ENCODE measurements at places on chromosomes 13 and 19.

GRCh38 chr19:19594381-19594780 lies 24.1 kb downstream of the PBX4 start:
- DNase-seq: no peak

DNA sequence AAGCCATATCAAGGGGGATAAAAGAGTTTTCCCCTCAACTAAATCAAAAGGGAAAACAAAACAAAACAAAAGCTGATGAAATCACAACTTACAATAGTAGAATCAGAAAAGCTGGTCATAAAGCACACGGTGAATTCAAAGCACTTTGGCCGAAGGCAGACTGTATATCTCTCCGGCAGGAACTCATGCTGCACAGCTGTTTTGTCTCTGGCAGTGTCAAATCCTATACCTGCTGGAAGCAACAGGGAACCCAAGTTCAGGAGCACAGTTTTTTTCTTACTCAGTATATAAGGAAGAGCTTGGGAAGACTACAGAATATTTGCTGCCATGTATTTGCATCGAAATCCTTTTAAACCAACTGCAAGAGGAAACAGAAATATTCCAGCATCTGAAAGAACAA lies 213.7 kb downstream of the RFC3 start:
- no peak for DNase-seq

DNA sequence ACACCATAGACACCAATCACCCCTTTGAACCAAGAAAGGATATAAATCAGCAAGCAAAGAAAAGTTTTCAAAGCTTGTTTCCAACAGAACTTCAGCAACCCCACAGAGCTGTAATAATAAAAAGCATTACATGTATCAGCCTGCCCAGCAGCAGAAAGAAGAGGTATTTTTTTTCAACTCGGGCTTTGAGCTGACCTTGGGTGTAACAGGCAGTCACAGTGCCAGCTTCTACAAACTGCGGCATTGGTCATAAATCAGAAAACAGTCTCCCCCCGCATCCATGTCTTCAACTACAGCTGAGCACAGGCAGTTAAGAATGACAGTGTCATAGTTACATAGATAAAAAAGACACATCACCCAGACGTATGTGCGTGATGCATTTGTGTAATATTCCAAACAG lies 671.0 kb upstream of the SLITRK1 start:
- no peak for DNase-seq

GRCh38 chr13:97631158-97631557 lies 197.2 kb downstream of the RAP2A start:
- peak; percentile 27 for DNase-seq

- no peak for DNase-seq
Observed at GRCh38 chr13:83881140-83881684, 1.1 kb downstream of the SLITRK1 start.

DNA sequence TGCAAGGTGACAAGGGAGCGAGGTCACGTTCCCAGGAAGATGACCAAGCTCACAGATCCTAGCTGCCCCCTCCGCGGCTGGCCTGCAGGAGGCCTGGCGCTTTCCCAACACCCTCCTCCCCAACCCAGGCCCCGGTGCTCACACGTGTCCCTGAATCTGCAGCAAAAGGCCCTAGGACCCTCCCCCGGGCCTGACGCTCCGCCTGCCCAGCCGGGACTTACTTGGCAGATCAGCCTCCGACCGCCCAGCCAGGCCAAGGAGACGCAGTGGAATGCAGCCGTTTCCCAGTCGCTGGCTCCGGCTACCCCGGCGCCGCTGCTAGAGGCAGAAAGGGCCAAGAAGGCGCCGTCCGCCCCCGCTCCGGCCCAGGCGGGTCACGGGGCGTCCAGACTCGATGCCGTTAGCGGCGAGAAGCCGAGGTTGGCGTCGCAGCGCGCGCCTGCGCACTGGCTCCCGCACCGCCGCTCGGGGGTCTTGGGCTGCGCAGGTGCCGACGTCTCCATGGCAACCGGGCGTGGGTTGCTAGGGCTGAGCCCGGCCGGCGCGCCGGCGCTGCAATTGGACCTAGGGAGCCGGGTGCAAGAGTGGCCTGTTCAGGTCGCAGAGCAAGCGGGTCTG lies at the start of gene PNMA8A:
Gene PNMA8A, minus strand, starts transcription at position 448 of the 618 bp plus-strand sequence. CDS start 528 bp downstream, outside the sequence.
- no peak for DNase-seq

GRCh38 chr13:97342136-97342535 lies 91.8 kb upstream of the RAP2A start:
- no peak for DNase-seq

- no peak for DNase-seq
Observed at GRCh38 chr13:100977841-100978240, 303.2 kb upstream of the TMTC4 start.

DNA sequence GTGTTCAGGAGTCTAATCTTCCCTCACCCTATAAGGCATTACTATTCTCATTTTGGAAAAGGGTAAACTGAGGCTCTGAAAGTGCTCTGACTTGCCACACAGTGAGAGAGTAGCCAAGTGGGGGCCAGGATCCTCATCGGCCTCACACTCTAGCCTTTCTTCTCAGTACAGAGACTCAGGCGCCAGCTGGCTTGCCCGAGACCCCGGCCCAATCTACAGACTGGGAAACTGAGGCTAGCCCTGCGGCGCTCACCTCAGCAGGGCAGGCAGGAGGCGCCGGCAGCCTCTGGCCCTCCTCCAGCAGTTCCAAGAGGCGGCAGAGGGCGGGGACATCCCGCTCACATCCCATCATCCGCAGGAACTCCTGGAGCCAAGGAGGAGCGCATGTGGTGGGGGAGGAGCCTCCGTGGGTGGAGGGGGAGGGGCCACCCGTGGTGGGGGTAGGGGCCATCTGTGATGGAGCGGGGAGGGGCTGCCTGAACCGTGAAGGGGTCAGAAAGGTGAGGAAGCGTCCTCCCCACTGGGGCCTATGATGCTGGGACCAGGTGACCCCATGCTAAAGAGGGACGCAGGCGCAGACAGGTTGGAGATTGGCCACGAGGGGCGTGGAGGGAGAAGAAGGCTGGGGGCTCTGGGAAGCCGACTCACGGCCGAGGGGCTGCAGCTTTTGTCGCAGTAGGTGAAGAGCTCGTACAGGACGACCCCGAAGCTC lies 8.7 kb upstream of the INSL3 start:
- no peak for DNase-seq

GRCh38 chr13:67063036-67063435 lies 167.1 kb downstream of the PCDH9 start:
- no peak for DNase-seq

GRCh38 chr13:49292742-49293486 lies 45.2 kb downstream of the CDADC1 start:
- DNase-seq: no peak

GRCh38 chr19:16375157-16375935 lies 50.7 kb downstream of the KLF2 start:
- DNase-seq: no peak

DNA sequence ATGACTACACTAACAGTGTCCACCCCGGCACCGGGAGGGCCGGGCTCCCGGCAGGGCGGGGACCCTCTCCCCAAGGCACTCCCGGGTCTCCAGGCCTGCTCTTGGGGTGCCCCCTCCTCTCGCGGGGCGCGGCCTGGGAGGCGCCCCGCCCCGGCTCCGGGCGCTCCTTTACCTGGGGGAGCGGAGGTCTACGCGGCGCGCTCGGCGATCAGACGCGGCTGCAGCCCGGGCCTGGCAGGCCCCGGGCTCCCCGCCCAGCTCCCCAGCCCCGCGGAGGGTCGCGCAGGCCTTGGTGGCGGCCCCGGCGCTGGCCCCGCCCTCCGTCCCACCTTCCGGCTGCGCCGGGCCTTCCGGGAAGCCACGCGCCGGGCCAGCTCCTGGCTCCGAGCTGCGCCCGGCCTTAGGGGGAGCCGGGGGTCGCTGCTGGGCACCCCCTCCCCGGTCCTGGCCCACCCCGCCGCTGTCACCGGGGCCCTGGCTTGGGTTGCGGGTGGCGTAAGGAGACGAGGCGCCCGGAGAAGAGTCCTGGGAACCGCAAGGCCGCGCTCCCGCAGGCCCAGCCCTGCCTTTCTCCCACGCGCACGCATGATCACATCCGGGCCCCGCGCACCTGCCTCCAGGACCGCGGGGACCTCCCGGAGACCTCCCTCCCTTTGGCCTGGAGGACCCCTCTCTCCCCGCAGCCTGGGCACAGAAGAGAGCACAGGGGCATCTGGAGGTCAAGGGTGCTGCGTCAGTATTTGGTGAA lies at the start of gene C19orf12:
Gene C19orf12, minus strand, starts transcription at position 309 of the 748 bp plus-strand sequence. CDS start 6,848 bp downstream, outside the sequence.
- peak; percentile 61 for DNase-seq

DNA sequence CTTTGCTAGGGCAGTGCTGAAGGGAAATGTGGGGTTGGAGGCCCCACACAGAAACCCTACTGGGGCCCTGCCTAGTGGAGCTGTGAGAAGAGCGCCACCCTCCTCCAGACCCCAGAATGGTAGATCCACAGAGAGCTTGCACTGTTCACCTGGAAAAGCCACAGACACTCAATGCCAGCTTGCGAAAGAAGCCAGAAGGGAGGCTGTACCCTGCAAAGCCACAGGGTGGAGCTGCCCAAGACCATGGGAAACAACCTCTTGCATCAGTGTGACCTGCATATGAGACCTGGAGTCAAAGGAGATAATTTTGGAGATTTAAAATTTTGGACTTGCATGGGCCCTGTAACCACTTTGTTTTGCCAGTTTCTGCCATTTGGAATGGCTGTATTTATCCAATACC lies 615.4 kb upstream of the MIR17HG start:
- DNase-seq: peak; percentile 51

GRCh38 chr13:41505209-41505835 lies 48.0 kb downstream of the RGCC start:
- DNase-seq: no peak

DNA sequence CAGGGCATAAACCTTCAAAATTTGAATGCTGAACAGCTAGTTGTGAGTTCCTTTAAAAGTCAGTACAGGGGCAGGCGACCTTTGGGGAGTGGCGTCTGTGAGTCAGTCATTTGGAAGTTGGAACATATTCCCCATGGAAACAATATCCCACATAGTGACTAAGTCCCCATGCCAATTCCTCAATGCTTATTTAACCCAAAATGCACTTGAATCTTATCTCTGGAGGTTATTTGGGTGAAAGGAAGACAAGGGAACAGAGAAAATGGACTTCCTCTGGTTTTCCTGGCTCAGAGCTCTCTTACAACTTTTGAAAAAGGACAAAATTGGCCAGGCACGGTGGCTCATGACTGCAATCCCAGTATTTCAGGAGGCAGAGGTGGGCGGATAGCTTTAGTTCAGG lies 479.2 kb upstream of the NBEA start:
- DNase-seq: no peak

DNA sequence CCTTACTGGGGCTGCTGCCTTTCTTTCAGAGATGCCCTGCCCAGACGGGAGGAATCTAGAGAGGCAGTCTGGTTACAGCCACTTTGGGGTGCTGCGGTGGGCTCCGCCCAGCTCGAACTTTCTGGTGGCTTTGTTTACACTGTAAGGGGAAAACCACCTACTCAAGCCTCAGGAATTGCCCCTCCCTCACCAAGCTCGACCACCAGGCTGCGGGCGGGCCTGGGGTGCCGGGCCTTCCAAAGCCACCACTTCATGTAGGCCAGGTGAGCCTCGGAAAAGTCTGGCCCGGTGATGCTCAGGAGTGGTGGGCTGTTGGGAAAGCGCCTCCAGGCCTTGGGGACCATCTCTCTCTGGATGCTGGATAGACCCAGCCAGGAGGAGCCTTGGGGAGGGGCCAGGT lies 218.6 kb downstream of the MTUS2 start:
- no peak for DNase-seq

GRCh38 chr19:15445807-15446376 lies 3.9 kb downstream of the WIZ start:
- DNase-seq: no peak

- no peak for DNase-seq
Observed at GRCh38 chr13:66224663-66225062, 1005.5 kb downstream of the PCDH9 start.

- no peak for DNase-seq
Observed at GRCh38 chr19:42473686-42474085, 30.9 kb upstream of the CXCL17 start.

DNA sequence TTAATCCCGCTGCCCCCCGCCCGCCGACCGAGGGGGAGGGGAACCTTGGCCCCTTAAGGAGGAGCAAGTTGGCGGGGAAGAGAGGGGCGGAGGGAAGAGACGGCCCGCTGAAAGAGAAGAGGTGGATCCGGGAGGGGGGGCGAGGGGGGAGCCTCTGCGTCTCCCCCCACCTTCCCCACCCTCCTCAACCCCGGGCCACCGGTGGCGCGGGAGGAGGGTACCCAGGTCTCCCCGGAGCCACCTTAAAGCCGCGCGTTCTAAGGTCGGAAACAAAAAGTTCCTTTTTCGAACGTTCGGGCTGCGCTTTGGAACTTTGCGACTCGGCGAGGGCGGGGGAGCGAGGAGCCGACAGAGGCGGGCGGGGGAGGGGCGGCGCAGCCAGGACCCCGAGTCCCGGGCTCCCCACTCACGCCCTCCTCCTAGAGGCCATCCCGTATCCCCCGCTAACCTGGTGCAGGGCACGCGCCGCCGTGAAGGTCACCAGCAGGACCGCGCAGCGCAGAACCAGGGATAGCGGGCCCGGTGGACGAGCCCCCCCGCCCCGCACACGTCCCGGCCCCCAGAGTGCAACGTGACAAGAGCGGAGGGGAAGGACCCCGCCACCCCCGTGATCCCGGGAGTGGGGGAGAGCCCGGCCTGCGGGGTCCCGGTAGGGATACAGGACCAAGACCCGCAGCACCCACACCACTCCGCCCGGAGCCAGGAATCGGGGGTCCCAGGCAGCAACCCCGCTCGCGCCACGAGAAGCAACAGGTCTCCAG lies 659 bp downstream of the ERF start:
- DNase-seq: peak; percentile 82

GRCh38 chr13:93714171-93714570 lies 487.6 kb downstream of the GPC6 start:
- DNase-seq: no peak

DNA sequence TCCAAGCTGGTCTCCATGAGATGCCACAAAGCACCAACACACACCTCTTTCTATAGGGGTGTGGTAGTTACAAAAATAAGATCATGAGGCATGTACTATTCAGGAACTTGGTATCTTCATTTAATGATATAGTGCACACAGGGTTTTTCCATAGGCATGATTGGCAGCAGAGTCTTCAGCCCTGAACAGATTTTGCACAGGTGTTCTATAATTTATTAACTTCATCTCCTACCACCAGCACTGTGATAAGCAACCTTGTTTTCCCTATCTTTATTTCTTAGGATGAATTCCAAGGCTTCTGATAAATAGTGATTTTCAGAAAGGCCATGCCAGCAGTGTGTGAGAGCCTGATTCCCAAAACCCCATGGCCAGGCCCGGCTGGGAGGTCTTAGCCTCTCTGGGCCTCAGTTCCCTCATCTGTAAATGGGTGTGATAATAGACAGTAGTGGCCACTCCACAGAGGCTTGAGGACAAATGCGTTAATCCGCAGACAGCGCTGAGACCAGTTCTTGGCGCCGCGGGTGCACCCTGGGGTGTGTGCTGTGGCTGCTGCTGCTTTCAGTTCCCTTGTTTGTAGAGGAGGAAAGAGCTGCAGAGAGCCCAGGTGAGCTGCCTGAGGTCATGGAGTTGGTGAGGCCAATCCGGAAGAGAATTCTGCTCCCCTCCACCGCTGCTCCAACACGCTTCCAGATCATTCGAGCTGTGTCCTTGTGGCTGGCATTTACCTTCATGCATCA lies 33.1 kb downstream of the DHRS12 start:
- DNase-seq: no peak

- DNase-seq: no peak
Observed at GRCh38 chr13:97588993-97589392, 155.0 kb downstream of the RAP2A start.
